Central memory CD4-positive, alpha-beta T cell (primary cell): ENCODE measurements at places on chromosomes 12 and 14.

DNA sequence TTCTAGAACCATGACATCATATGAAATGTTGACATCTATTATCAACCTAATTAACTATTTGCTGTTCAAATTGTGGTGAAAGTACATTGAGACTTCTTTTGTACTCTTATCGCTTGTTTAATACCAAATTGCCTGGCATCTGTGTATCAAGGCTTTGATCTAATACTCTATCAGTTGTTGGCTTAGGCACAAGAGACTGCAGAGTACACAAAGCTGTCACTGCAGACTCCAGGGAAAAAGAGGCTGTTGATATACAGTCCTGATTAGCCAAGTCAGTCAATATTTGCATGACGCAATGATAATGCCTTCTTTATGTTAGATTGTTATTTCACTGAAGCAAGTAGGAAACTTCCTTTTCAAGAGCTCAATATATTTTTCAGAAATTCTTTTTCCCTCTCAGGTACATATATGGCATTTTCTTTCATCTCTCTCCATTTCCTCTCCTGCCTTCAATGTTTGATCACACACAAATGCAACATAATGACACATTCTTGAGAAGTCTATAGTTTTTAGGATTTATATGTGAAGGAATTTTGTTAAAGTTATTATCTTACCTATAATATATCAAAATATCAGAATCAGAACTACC lies 32.3 kb upstream of the PTCSC3 start:
- DNase-seq = no peak

DNA sequence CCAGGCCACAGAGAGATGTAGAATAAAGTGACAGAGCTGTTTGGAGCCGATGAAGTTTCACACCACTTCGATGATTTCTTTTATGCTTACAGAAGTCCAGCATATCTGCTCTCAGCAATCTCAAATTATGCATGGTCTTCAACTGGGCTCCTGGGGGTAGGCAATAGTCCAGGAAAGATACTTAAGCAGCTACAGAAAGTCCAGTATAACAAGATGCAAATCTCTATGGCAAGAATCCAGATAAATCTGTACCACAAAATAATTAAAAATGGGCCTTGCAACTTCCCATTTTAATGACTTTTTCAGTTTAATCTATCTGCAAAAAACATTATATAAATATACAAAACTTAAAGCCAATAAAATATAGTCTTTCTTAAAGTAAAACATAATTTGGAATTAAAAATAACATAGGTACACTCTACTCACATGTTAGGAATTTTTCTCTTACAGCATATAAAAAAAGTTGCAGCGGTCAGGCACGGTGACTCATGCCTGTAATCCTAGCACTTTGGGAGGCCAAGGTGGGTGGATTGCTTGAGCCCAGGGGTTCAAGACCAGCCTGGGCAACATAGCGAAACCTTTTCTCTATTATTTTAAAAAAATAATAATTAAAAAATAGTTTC lies 20.5 kb upstream of the RAD51AP1 start:
- DNase-seq = no peak

DNA sequence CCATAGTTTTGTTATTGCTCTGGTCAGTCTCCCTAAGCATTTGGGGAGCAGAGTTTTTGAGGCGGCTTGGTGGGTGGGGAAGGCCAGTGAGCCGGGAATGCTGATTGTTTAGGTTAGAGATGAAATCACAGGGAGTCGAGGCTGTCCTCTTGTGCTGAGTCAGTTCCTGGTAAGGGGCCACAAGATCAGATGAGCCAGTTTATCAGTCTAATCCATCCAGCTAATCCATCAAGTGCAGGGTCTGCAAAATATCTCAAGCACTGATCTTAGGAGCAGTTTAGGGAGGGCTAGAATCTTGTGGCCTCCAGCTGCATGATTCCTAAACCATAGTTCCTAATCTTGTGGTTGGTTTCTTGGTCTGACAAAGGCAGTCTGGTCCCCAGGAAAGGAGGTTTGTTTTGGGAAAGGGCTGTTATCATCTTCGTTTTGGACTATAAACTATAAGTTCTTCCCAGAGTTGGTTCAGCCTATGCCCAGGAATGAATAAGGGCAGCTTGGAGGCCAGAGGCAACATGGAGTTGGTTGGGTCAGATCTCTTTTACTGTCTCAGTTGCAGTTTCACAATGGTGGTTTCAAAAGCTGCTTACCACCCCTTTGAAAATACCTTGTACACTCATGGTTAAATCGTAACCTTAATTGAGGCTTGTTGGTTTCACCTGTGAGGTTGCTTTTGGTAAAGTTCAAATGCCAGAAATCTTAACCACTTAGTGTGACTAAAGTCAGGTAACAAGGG lies 33.6 kb upstream of the HIGD1C start:
- no peak for DNase-seq

- DNase-seq = peak; percentile 14
Measured at GRCh38 chr12:98595243-98595988, 1.9 kb downstream of the SLC25A3 start.

GRCh38 chr12:94218233-94218632 lies 69.9 kb downstream of the PLXNC1 start:
- DNase-seq = no peak

DNA sequence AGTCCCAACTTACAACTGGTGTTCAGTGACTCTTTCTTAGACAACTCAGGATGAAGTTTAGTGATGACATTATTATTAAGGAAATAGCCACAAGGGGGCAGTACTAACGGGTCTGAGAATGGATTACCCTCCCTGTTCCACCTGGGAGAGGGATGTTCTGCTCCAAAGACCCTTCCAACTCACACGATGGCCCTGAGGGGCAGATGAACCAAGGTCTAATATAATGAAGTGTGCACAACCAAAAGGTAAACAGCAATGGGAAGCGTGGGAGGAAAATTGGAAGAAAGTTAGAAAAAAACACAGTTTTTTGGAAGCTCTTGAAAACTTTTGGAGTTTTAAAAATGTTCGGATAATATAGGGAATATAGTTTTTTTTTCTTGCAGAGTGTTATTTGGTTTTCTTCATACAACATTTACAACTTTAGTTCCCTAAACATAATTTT lies 24.0 kb downstream of the FGF6 start:
- peak; percentile 27 for DNase-seq
